ENCODE measurements at places on chromosomes 6 and 20.

DNA sequence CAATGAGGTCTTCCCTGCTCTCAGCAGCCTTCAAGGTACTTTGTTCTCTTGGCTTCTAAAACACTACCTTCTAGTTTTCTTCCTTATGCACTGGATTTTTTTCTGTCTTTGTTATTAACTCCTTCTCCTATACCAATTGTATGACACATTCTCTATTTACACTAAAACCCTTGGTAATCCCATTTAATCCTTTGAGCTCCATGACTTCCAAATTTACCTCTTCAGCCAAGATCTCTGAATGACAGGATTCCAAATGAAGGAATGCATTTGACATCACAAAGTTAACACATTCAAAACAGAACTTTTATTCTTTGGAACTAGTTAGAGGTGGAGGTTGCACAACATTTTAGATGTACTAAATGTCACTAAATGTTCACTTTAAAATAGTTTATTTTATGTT, 86.6 kb upstream of the SAMD5 start:
- no peak for DNase-seq

GRCh38 chr6:104483225-104483834, 376.4 kb downstream of the HACE1 start:
- no peak for DNase-seq

DNA sequence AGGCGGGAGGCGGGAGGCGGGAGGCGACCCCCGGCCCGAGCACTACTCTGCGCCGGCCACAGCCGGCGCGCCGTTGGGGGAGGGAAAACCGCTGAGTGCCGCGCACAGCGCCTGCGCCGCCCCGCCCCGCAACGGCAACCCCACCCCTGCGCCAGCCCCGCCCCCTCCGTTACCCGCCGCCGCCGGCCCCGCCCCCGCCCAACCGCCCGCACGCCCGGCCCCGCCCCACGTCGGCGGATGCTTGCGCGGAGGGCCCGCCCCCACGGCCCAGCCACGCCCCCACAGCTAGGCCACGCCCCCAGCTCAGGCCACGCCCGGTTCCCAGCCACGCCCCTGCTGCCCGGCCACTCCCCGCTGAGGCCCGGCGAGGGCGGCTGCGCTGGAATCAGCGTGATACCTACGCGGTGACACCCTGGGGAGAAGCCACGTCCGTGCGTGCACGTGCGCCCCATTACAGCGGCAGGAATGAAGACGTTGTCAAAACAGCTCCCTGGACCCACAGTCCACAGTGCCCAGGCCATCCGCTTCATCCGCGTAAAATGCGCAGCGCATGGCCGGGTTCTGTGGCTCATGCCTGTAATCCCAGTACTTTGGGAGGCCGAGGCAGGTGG, at the start of gene TCFL5:
Gene TCFL5 (minus strand): TSS at position 97 of the 611 bp plus-strand sequence. CDS start 152 bp downstream, outside the sequence.
- peak; percentile 87 for DNase-seq

DNA sequence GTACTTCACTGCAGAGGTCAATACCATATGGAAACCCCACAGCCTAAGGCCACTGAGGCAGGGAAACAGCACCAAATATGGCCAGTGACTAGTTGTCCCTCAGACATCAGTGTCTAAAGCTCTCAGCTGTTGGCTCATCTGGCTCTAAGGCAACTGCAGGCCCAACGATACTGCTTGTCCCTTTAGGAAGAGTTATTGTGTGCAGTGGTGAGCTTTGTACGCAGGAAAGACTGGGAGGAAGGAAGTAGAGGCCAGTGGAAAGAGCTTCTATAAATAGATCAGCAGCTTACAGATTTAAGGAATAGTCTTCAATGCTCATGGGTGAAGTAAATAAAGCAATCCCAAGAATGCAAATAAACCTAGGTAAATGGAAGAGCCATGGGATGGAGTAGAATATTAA, 29.3 kb downstream of the DNAAF9 start:
- DNase-seq = no peak

DNA sequence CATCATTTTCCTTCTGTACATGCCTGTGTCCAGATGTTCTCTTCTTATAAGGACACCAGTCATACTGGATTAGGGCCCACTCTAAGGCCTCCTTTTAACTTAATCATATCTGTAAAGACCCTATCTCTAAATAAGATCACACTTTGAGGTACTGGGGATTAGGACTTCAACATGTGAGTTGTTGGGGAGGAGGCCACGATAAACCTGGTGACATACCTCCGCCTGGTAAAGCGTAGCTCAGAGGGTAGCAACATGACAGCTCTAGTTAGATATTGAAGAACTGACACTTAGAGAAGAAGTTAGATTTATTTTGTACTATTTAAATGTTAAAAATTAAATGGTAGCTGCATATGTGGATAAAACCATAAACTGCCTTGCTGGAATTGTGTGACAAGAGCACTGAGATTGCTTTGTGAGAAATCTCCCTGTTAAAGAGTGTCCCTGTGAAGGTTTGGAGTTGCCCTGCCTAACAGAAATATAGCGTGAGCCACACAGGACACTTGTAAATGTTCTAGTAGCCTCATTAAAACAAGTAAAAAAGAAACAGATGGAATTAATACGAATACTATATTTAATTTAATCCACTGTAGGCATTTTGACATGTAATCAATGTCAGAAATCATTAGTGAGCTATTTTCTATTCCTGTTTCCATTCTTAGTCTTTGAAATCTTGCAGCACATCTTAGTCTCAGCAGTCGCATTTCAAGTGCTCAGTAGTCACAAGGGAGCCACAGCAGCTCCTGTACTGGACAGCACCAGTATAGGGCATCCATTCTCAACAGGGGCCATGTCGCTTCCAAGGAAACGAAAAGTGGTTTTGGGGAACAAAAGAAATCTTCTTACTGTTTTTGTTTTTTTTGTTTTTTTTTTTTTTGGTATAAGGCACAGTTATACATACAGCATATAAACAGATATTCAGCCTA, 13.4 kb downstream of the PLCB1 start:
- DNase-seq = no peak

GRCh38 chr6:48141975-48142374, 31.0 kb upstream of the PTCHD4 start:
- no peak for DNase-seq

DNA sequence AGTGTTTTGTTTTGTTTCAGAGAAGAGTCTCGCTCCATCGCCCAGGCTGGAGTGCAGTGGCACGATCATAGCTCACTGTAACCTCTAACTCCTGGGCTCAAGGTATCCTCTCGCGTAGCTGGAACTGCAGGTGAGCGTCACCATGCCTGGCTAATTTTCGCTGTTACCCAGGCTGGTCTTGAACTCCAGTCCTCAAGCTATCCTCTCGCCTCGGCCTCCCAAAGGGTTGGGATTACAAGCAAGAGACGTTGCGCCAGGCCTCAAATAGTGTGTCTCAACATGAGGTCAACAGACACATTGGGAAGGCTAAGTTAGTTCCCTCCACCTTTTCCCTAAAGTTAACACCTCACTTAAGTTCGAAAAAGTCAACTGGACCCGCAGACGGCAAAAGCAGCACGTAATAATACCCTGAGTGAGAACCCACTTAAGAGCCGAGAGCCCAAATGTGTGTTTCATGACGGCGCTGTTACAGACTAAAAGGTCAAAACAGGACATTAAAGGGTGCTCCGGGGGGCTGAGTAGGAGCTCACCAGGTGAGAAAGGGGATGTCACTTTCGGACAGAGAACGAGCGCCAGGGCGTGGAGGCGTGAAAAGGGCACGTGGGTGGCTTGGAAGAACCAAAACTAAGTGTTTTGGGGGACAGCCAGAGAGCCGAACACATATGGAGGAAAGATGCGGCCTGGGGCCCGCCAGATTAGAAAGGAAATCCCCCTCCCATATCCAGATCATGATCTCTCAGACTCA, 499 bp downstream of the TTI1 start:
- peak; percentile 3 for DNase-seq

DNA sequence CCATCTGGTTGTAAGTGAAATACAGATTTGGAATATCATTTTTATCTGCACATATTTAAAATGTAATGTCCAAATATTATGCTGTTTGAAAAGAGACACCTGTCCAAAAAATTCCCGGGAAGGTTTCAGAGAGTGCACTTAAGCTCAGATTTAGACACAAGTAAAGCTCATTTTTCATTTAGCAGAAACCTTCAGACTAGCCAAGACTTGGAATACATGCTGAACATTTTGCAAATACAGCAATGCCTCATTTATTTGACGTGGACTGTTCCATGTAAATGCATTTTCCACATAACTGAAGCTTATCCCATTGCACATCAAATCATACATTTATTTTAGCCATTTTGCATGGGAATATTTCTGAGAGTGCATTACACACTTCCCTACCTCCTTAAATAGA, 280.7 kb downstream of the ZNF217 start:
- DNase-seq = no peak

- no peak for DNase-seq
Measured at GRCh38 chr6:115214283-115214682, 846.4 kb downstream of the FRK start.

- DNase-seq = no peak
Measured at GRCh38 chr6:158826819-158827501, 7.8 kb upstream of the EZR start.

DNA sequence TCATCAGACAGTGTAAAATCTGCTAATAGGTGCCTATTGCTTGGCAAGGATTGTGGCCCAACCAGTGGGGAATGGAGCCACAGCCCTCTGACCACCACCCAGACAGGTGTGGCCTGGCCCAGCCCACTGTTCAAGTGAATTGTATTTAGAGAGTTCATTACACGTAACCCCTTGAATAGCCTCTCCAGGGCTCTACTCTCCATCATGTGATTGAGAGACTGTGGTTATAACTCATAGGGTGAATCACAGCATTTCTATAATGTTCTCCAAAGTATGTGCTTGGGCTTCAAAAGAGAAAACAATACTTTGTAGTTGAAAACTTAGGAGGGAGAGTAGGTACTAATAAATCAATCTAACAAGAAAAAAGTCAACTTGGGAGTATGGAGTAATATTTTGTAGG, 38.4 kb downstream of the ALDH8A1 start:
- DNase-seq = no peak

DNA sequence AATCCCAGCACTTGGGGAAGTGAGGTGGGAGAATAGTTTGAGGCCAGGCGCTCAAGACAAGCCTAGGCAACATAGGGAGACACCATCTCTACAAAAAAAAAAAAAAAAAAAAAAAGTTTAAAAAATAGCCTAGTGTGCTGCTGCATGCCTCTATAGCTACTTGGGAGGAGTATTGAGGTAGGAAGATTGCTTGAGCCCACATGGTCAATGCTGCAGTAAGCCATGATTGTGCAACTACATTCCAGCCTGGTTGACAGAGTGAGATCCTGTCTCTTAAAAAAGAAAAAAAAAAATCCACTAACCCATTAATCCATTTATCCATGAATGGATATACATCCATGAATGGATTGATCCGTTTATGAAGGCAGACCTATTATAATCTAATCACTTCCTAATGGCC, 1064.6 kb upstream of the EYS start:
- no peak for DNase-seq

DNA sequence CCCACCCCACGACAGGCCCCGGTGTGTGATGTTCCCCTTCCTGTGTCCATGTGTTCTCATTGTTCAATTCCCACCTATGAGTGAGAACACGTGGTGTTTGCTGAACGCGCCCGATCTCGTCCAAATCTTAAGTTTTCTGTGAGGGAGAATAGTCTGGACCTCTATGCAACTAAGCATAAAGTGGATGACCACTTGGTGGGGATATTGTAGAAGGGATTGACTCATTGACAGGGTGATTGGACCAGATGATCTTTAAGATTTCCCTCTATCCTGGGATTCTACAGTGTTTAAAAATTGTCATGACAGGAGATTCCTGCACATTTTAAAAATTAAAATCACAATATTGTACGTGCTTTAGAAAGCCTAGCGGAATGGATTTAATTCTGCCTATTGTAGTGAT, 141.3 kb downstream of the TRMT11 start:
- no peak for DNase-seq

DNA sequence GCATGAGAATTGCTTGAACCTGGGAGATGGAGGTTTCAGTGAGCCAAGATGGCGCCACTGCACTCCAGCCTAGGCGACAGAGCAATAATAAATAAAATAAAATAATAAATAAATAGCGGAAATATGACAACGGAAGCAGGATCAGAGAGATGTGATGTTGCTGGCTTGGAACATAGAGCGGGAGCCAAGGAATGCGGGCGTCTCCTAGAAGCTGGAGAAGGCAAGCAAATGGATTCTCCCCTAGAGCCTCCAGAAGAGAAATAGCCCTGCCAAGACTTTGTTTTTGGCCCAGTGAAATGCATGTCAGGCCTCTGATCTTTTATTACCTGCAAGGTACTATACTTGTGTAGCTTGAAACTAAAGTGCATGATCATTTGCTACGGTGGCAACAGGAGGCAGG, 12.4 kb downstream of the KIAA1755 start:
- DNase-seq = no peak

- DNase-seq = no peak
Measured at GRCh38 chr6:131787766-131788712, 19.8 kb upstream of the ENPP1 start.
